ENCODE measurements at places on chromosomes 11 and 22.

GRCh38 chr11:120540744-120541465, 29.4 kb downstream of the GRIK4 start:
- no peak for DNase-seq

DNA sequence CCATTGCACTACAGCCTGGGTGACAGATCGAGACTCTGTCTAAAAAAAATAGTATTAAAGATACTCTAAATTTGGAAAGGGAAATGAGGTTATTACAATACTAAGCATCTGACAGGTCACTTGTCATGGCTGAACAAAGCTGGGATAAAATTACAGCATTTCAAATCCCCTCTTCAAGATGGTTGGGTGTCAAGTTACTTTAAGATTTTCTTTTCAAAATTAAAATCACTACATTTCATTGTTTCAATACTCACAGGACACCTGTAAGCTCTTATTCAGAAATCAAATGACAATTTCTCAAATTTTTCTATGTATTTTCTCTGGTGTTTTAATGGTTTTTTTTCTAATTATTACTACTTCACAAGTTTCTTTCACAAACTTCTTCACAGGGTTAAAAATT, 5.7 kb downstream of the TAF1D start:
- no peak for DNase-seq

DNA sequence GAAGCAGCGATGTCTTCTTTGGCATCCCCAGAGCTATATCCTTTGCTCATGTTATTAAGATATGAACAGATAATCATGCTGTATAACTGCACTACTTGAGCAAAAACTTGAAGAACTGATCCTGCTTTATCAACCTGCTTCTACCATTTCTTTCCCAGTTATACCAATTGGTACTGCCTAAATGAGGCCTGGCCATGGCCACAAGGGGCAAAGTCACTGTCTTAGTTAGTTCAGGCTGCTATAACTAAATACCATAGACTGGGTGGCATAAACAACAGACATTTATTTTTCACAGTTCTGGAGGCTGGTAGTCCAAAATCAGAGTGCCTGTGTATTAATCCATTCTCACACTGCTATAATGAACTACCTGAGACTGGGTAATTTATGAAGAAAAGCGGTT, 37.5 kb downstream of the DEUP1 start:
- no peak for DNase-seq

DNA sequence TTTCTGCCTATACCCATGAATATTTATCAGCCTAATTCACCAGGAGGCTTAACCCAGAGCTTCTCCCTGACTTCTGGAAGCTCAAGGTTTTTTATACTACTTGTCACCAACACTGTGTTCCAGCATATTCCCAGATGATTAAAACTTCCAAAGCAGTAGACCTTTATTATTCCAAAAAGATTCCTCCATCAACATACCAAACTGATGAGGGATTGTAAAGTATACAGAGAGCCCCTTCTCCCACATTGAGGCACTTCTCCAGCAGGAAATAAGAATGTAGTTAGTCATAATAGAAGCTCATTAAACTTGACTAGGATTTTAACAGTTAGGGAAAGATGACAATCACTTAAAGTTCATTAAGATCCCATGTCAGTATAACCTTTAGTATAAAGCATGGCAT, 51.4 kb upstream of the CEP126 start:
- DNase-seq = no peak

DNA sequence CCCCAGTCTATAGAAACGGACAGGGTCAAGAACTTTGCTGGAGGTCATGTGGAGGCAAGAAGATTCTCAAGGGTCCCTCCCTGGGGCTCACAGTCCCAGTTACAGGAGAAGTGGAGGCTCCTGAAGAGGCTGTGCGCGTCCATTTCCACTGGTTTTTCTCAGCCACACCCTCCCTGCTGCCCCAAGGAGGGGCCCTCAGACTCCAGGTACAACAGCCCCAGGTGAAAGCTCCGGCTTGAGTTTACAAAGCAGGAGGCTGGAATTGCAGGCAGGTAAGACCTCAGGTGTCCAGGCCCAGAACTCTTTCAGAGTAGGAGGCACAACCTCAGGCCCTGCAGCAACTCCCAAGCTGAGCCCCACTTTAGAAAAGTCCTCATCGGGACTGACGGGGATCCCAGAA, 3.1 kb downstream of the SHANK2 start:
- DNase-seq = no peak

DNA sequence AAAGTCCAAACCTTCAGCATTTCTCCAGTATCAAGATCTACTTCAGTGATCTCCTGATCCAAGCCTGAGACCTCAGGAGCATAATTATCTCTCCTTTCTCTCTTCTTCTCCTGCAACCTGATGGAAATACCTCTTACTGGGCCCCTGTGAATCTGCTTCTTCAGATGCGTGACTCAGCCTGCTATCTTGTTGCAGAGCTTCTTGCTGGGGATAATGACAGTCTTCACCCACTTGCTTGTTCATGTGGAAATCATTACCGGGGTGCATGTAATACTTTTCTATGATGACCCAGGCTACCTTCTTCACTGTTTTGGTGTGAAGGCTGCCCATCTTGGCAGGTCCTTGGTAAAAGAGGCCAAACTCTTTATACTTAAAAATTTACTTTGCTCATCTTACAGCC, 140.0 kb upstream of the POU2AF2 start:
- DNase-seq = no peak
